ENCODE measurements at places on chromosomes 7 and 10. TPM values are rescaled to one million over a fixed set of nuclear protein-coding genes. Genes with fewer than 3 reads are reported as not detected.

DNA sequence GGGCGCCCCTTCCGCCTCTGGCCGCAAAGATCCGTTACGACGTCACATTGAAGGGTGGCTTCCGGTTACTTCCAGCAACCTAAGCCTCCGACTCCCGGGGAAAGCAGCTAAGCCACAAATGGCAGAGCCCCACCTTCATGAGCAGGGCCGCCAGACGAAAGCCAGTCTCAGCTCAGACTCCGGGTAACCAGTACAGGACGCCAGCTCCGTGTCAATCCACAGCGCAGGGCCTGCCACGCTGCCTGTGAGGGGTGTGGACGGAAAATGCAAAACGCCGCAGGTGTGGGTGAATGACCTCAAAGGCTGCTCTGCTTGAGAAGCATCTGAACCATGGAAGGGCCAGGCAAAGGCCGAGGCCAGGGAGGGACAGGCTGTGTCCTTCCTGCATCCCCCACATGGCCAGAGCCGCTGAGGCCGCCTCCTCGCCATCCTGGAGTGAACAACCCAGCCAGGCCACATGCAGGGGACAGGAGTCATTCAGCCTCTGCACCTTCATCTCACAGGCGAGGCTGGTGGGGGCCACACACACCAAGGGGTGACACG, 53.5 kb upstream of the PPP2R2D start:
- no peaks in the 10 kb centered on the region for H3K4me1 ChIP-seq
- no peak overlapping the region for H3K27ac ChIP-seq
- H3K27me3 ChIP-seq = no peaks in the 10 kb centered on the region
- no peak overlapping the region for H3K4me3 ChIP-seq
- no peaks in the 10 kb centered on the region for H3K36me3 ChIP-seq

DNA sequence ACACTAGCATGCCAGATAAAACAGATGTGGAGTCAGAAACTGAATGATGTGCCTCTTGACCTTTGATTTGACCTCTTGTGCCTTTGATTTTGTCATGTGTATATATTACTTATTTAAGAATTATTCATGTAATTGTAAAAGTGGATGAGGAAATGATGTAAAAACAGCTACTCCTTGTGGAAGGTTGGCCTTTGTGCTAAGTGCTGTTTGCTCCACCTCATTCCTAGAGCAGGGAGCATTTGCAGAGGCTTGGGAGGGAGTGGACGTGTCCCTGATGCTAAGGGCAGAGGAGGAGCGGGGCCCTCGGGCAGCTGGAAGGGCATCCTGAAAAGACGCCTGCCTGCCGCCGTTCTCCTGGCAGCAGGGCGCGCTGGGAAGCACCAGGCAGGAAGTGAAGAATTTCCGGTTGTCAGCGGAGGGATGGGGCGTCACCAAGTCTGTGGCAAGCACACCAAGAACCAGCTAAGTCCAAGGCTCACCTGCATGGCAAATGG, 197.6 kb upstream of the ZNF32 start:
- DNase-seq = peak; percentile 74
- H3K27me3 ChIP-seq = no peaks in the 10 kb centered on the region
- H3K4me1 ChIP-seq = peaks cover 18% of the 10 kb centered on the region

DNA sequence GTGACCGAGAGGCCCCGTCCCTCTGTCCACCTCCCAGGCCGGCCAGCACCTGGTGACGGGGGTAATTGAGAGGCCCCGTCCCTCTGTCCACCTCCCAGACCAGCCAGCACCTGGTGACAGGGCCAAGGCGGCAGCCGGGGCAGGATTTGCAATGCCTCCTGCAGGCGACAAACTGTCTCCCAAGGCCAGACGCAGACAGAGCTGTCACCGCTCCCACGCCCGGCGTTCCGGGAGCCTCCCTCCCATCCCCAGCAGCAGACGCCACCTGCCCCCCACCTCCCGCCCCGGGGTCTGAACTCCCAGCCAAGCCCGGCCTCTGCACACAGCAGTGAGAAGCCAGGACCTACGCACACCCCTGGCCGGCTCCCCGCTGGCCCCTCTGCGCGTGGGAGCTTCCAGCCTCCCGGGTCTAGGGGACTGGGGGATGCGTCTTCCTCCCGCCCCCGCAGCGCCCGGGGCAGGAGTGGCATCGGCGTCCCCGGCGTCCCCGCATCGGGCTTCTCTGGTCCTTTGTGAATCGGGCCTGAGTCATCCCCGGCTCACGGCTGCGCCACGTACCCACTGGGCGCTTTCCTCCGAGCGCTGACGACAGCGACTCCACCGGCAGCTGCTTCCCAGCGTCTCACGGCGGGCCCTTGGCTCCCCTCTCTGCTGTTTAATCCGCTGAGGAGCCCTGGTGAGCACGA, 95.1 kb upstream of the DIP2C start:
- no peak overlapping the region for H3K27ac ChIP-seq
- peaks cover 5% of the 10 kb centered on the region for H3K27me3 ChIP-seq
- H3K4me1 ChIP-seq = peaks cover 2% of the 10 kb centered on the region
- H3K4me3 ChIP-seq = no peak overlapping the region

DNA sequence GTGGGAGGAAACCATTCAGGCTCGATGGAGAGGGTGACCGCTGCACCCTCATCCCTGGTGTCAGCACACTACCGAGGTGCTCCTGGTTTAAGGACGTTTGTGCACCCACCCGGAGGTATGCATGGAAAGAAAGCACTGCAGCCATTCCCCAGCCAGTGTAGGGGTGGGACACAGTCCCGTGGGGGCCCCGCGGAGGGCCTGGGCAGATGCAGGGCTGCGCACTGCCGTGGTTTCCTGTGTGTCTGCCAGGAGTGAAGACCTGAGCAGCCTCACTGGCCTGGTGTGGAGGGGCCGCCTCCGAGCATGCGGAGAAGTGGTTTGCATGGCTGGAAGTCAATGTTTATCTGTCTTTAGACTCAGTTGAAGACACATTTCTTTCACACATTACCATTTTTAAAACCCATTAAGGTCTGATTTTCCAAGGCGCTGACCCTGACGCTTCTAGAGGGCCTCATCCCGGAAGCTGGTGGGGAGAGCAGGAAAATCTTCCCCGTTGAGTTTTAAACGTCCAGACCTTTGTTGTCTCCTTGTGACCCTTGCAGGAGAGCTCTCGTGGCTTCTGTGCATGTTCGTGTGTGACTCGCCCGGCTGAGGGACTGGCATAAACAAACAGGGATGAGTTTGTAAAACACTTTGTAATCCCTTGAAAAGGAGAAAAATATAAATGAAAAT, 188.1 kb downstream of the MGMT start:
- H3K27me3 ChIP-seq = no peaks in the 10 kb centered on the region
- no peak for DNase-seq
- H3K4me1 ChIP-seq = no peaks in the 10 kb centered on the region
- no peak overlapping the region for H3K4me3 ChIP-seq
- H3K27ac ChIP-seq = no peak overlapping the region
- peaks cover 20% of the 10 kb centered on the region for H3K36me3 ChIP-seq

GRCh38 chr7:103799298-103799697, 190.2 kb downstream of the RELN start:
- H3K36me3 ChIP-seq = no peaks in the 10 kb centered on the region
- H3K4me3 ChIP-seq = no peak overlapping the region
- peaks cover 2% of the 10 kb centered on the region for H3K27me3 ChIP-seq
- no peak for DNase-seq
- H3K27ac ChIP-seq = no peak overlapping the region

DNA sequence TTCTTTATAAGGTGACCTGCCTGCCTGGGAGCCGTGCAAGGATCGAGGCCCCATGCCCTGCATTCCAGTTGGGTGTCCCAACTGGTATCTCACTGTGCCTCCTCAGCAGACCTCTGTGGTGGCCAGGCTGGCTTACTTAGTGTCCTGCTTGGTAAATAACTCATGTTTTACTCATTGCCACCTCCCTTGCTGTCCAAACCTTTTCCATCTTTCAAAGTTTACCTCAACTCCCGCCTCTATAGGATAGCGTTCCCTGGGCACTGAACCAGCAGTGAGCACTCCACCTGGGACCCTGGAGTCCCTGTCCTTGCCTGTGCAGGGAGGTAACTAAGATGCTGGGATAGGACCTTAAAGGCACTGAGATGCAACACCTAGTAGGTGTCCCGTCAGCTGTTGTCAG, 33.6 kb downstream of the SLC18A2 start:
- H3K4me1 ChIP-seq = no peaks in the 10 kb centered on the region
- no peaks in the 10 kb centered on the region for H3K36me3 ChIP-seq
- DNase-seq = no peak
- H3K4me3 ChIP-seq = no peak overlapping the region
- no peaks in the 10 kb centered on the region for H3K27me3 ChIP-seq

DNA sequence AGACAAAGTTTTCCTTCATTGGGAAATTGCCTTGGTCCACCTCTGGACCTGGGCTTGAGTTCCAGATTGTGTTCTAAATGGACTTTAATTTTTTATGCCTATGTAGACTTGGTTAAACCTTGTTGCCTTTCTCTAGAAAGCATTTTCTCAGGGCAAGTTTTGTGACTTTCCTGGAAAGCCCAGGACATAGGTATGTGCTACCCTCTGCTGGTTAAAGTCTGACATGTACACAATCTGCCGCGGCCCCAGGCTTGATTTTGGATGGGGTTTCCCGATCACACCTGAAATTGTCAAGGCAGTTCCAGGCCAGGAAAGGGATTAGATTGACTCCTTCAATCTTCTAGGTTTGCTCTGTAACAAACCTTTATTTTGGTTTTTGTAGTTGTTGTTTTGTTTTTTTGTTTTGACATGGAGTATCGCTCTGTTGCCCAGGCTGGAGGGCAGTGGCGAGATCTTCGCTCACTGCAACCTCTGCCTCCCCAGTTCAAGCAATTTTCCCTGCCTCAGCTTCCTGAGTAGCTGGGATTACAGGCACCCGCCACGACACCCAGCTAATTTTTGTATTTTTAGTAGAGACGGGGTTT, 14.1 kb upstream of the AKR1B10 start:
- DNase-seq = peak; percentile 69
- H3K27ac ChIP-seq = no peak overlapping the region
- no peaks in the 10 kb centered on the region for H3K36me3 ChIP-seq
- peaks cover 10% of the 10 kb centered on the region for H3K4me1 ChIP-seq
- peaks cover 7% of the 10 kb centered on the region for H3K27me3 ChIP-seq
- H3K4me3 ChIP-seq = no peak overlapping the region

- no peak overlapping the region for H3K27ac ChIP-seq
- no peaks in the 10 kb centered on the region for H3K27me3 ChIP-seq
- no peak for DNase-seq
- H3K36me3 ChIP-seq = no peaks in the 10 kb centered on the region
- no peaks in the 10 kb centered on the region for H3K4me1 ChIP-seq
Measured at GRCh38 chr10:78955206-78955605, 113.6 kb upstream of the ZMIZ1 start.

- H3K36me3 ChIP-seq = peaks cover 7% of the 10 kb centered on the region
- no peaks in the 10 kb centered on the region for H3K27me3 ChIP-seq
Measured at GRCh38 chr7:158829021-158829341, 328 bp downstream of the ESYT2 start.

DNA sequence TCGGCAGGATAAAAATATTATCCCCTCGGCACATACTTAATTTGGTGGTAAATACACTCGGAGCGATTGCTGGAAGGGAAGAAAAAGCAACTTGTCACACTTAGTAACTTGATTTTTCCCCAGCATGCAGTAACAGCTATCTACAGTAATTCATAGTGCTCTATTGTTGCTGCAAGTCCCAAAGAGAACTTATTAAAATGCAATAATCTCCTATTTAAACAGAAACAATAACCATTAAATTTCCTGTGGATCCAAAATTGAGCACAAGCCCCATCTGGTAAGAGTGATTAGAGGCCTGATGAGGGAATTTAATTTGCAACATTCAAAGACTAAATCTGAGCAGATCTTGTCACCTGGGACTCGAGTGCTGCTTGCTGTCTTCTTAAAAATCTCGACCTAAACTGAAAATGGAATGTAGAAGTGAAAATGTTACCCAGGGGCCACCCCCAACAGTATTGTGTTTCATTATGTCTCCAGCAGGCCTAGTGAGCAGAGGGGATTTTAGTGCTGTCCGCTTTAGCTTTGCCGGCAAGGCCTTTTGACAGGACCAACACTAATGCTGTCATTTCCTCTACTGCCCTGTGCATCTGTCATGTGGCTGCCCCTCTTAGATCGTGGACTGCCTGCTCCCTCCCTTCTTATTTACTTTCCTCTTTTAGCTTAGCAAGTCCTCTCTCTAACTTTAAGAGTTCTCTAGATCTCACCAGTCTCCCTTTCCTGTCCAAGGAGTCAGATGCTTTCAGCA, 639.7 kb downstream of the AUTS2 start:
- DNase-seq = no peak
- no peak overlapping the region for H3K4me3 ChIP-seq
- no peak overlapping the region for H3K27ac ChIP-seq
- H3K27me3 ChIP-seq = no peaks in the 10 kb centered on the region
- H3K36me3 ChIP-seq = no peaks in the 10 kb centered on the region
- H3K4me1 ChIP-seq = no peaks in the 10 kb centered on the region

DNA sequence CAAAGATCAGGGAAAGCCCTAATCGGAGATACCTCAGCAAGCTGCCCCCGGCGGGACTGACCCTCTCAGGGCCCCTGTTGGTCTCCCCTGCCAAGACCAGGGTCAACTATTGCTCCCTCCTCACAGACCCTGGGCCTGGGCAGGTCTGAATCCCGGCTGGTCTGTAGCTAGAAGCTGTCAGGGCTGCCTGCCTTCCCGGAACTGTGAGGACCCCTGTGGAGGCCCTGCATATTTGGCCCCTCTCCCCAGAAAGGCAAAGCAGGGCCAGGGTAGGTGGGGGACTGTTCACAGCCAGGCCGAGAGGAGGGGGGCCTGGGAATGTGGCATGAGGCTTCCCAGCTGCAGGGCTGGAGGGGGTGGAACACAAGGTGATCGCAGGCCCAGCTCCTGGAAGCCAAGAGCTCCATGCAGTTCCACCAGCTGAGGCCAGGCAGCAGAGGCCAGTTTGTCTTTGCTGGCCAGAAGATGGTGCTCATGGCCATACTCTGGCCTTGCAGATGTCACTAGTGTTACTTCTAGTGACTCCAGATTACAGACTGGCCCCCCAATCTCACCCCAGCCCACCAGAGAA, 24.1 kb downstream of the TBATA start:
- H3K36me3 ChIP-seq = no peaks in the 10 kb centered on the region
- no peak overlapping the region for H3K27ac ChIP-seq
- H3K4me1 ChIP-seq = peaks cover 7% of the 10 kb centered on the region
- H3K4me3 ChIP-seq = no peak overlapping the region
- H3K27me3 ChIP-seq = no peaks in the 10 kb centered on the region

GRCh38 chr7:151744656-151745638, 132.0 kb downstream of the PRKAG2 start:
- no peak overlapping the region for H3K4me3 ChIP-seq
- H3K27me3 ChIP-seq = no peaks in the 10 kb centered on the region

Gene TMEM270
- total RNA-seq = not detected

Gene IL2RA
- 471 TPM for total RNA-seq

Gene ENTPD1
- total RNA-seq = 0.26 TPM
